ENCODE measurements at places on chromosomes 5 and 9. TPM values are rescaled to one million over a fixed set of nuclear protein-coding genes. Genes with fewer than 3 reads are reported as not detected.

GRCh38 chr5:52839285-52839684 is 51.6 kb downstream of the ITGA1 start:
- H3K36me3 ChIP-seq = no peaks in the 10 kb centered on the region
- no peaks in the 10 kb centered on the region for H3K27me3 ChIP-seq
- no peak for DNase-seq
- H3K27ac ChIP-seq = no peak overlapping the region
- H3K4me3 ChIP-seq = no peak overlapping the region

DNA sequence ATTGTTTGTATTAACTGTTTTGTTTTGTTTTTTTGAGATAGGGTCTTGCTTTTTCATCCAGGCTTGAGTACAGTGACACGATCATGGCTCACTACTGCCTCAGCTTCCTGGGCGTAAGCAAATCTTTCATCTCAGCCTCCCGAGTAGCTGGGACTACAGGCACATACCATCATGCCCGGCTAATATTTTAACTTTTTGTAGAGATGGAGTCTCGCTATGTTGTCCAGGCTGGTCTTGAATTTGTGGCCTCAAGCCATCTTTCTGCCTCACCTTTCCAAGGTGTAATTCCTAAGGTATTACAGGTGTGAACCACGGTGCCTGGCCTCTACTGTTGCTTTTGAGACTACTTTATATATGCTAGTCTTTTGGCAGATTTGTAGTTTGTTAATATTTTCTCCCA is 8.4 kb downstream of the RCL1 start:
- no peaks in the 10 kb centered on the region for H3K36me3 ChIP-seq
- H3K27me3 ChIP-seq = no peaks in the 10 kb centered on the region
- no peak overlapping the region for H3K27ac ChIP-seq
- no peak overlapping the region for H3K4me3 ChIP-seq
- no peaks in the 10 kb centered on the region for H3K4me1 ChIP-seq

CDC14B gene
- 7.2 TPM for total RNA-seq

EXOSC3 gene
- 40.0 TPM for total RNA-seq

All from T-cell (primary cell).